ENCODE measurements at places on chromosomes 4 and X. TPM values are rescaled to one million over a fixed set of nuclear protein-coding genes. Genes with fewer than 3 reads are reported as not detected.

DNA sequence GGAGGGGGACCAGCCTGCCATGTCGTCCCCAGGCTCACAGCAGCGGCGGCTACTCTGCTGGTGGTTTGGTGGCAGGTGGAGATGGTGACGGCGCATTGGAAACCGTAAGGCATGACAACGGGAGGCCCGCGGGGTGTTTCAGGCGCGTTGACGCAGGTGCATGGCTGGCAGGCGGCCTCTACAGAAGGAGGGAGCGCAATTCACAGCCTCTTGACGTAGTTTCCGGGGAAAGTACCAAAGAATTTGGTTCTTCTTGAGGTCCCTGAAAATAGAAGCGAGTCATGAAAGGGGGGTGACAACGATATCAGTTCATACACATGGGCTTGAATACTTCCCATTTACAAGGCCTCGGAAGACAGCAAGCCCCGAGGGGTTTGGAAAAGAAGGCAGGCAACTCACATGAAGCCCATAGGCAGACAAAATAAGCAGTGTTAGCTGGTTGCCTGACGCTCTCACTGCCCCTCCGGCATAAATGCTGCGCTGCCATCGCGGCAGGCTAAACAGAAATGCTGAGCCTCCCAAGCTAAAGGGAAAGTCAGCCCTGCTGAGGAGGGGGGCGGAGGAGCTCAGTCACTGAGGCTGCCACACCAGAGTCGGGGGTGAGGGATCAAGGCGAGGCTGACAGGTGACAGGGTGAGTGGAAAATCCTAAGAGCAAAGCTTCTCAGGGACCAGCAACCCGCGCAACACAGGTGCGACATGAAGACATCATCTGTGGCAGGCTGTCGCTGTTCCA lies 52.3 kb upstream of the PDLIM3 start:
- DNase-seq = peak; percentile 63

CXCL1 gene
- not detected for total RNA-seq

GRCh38 chr4:184892999-184893398 lies 67.2 kb upstream of the ACSL1 start:
- DNase-seq = no peak

GRCh38 chrX:68710870-68711576 lies 63.6 kb downstream of the STARD8 start:
- DNase-seq = peak; percentile 27

- DNase-seq = no peak
Measured at GRCh38 chr4:131316086-131316485, 1833.0 kb upstream of the PCDH10 start.

DNA sequence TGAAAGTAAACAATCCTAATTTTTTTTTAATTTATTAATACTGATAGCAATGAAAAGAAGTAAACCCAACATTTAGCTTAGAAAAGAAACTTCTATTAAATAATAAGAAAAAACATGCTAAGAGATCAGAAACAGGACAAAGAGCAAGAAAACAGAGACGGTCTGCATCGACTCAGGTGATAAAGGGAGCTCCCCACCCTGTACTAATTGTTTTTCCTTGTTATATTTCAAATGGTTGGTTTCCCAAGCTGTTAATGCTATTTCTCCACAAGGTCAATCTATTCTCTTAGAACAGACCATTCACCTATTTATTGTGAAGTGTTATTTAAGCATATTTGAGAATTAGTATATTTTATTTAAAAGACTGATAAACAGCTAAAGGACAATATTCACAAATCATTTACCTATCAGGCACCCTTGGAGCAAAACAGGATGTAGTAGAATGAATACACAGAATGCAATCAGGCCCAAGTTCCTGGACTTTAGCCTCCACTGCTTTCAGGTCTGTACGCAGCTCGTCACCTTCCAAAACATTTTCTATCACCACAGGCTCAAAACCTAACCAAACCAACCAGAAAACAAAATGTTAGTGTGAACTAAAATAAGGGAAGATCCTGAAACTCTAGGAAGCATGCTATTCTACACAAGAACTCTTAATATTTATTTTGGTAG lies 5.5 kb downstream of the SEPSECS start:
- DNase-seq = no peak

DNA sequence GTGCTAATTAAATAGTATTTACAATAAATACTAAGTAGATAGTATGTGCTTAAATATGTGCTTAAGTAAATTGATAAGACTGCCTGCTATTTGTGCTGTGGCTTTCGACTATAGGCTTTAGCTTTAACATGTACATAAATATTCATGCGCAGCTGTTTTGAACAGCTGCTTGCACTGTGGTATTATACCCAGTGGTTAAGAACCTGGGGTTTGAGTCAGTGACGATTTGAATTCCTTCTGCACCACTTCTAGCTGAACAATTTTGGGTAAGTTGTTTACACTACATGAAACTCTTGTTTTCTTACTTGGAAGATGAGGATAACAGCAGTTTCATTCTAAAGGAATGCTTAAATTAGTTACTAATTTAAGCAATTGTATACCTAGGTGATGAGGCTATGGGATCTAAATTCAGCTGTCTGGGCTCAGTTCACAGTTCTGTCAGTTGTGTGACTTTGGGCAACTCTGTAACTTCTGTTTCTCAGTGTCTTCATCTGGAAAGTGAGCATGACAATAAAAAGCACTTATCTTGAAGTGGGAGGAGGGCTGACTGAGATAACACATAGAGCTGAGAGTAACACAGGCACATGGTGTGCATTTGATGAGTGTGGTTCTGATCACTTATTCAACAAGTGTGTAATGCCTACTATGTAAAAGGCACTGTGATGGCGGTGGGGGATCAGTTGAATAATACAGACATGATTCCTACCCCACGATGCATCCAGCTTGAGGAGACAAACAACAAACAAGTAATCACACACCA lies 37.0 kb downstream of the HPGDS start:
- DNase-seq = no peak
